Suppressor macrophage treated with lipopolysaccharide for 4 hours (primary cell): ENCODE measurements at places on chromosomes 11 and 22.

DNA sequence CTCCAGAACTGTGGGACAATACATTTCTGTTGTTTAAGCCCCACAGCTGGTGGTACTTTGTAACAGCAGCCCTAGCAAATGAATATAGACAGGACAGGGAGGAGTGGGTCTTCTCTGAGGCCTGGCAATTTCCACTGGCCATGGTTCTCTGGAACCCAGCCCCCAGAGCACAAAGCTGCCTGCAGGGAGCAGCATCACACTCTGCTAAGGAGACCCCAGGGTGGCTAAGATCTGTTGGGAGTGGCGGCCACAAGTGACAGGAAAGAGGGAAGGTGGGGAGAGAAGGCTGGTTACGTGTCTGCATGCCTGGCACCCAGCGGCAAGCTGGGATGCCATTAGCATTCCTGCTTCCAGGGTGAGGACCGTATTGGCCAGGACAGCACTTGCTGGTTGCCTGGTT, 211.9 kb downstream of the ST3GAL4 start:
- no peak for DNase-seq

- no peak for DNase-seq
Measured at GRCh38 chr11:1622086-1622485, at the start of gene KRTAP5-4. TSS of gene KRTAP5-4 (minus strand) at chr11:1622138. CDS start at chr11:1622093, 45 bp downstream.

GRCh38 chr11:128936606-128937251, 5.9 kb downstream of the TP53AIP1 start:
- DNase-seq, result no peak

GRCh38 chr11:43934601-43935423, 7.6 kb upstream of the C11orf96 start:
- DNase-seq, result no peak

- peak; percentile 57 for DNase-seq
Measured at GRCh38 chr11:73542175-73542574, 55.7 kb downstream of the FAM168A start.

DNA sequence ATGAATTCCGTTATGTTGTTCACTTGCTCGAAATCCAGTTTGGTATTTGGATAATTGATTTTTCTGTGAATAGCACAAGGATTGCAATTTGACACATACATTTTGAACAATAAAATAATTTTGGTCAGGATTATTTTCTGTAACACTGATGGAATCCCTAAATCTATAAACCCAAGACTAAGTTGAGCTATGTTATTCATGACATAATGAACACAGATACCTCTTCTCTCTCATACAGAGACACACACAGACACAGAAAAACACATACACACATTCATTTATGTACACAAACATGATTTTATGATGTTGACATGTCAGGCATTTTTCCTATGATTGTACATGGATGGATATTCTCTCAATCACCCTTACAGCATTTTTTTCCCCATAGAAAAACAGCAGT, at the start of gene OR4C5:
Gene OR4C5, minus strand, starts transcription at position 101 of the 400 bp plus-strand sequence. Its CDS starts 0 bp downstream, at position 101.
- DNase-seq, result no peak

DNA sequence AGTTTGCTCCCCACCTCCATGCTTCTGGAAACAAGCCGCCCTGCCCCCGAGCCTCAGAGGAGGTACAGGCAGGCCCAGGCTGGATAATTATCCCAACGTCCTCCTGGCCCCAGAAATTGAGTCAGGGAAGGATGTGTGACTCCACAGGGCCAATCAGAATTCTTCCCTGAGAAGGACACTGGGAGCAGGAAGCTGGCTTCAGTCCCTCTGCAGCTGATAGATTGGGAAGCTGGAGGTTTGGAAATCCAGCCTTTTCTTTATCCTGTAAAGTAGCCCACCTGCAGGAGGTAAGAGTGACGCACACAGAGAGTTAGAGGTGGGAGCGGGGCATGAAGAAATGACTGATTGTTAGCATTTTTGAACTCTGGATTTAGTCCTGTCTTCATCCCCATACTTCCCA, 97.5 kb upstream of the CD82 start:
- no peak for DNase-seq

DNA sequence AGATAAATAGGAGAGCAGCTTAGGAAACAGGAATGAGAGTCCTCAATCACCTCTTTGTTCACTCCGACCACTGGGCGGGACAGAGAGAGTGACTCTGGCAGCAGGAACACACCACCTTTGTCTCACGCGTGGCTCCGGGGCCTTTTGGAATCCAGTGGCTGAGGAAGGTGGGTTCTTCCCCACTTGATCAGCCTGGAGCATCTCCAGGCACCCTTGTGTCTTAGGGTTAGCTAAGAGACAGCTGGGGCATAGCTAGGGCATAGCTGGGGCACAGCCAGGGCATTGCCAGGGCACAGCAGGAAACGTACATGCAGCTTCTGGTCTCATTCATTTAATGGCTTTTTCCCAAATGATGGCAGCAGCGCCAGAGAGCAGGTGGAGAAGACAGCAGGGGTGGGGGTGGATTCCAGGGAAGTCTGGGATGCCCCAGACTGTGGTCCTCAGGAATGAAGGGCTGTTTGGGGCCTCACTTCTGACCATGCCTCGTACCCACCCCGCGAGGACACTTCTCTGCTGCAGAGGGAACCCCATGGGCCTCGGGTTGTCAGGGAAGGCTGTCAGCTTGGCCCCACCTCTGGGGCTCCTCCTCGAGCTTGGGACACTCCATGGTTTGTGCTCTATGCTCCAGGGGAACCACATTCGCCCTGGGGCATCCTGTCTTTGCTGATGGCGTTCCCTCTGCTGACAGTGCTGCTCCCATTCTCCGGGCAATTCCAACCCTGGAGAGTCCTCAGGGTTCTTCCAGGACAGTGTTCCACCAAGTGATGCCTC, 30.4 kb upstream of the SHANK2 start:
- no peak for DNase-seq

- DNase-seq, result no peak
Measured at GRCh38 chr22:21457023-21457787, 10.0 kb upstream of the TMEM191C start.

DNA sequence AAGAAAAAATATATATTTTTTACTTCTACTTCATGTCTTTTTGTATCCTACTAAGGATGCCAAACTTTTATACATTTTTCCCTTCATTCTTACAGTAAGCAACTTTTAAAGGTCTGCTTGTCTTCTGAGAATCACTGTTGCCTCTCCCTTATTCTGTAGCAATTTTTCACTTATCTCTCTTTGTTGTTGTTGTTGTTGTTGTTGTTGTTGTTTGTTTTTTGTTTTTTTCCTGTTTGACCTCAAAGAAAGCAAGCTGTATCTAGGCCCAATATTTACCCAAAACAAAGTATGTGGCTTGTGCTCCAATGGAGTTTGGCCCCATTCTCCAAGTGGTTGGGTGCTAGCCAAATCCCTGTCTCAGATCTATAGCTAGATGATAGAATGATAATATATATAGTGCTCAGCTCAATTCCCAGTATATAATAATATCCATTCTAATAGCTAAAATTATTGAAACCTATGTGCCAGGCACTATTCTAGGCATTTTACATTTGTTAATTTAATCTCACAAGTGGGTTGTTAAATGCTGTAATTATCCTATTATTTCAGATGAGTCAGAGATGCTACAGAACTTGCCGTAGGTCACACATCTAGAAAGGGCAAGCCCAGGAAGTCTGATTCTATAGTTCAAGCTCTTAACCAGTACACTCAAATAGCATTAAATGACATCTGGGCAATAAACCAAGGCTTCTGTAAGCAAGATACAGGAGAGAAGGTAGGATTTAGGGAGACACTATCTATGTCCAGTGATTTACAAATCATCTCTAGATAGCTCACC, 205.1 kb upstream of the PITPNB start:
- no peak for DNase-seq

DNA sequence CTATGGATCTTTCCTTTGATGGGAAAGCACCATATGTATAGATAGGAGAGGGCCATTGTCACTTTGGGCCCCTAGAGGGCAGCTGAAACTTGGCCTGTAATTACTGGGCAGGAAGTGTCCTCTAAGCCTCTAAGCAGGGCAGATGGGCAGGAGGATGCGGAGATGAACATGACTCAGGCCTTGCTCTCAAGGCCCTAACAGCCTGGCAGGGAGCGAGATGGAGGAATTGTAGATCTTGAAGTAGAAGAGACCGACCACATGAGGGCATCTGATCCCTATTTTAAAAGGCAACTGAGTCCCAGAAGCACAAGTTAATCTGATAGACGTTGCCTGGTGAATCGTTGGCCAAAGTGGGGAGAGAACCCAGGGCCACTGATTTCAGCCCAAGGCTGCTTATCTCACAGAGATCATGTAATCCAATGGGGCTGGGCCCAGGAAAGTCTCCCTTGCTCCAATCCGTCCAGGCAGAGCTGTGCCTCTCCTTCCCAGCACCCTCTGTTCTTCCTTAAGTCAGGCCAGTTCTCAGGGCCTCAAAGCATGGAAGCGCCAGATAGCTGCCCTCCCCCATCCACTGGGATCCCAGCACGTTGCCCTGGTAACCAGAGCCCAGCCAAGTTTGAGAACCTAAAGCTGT, 2.5 kb upstream of the SEPTIN3 start:
- DNase-seq, result peak; percentile 88

- DNase-seq, result no peak
Measured at GRCh38 chr11:76162336-76163288, 43.7 kb downstream of the WNT11 start.

DNA sequence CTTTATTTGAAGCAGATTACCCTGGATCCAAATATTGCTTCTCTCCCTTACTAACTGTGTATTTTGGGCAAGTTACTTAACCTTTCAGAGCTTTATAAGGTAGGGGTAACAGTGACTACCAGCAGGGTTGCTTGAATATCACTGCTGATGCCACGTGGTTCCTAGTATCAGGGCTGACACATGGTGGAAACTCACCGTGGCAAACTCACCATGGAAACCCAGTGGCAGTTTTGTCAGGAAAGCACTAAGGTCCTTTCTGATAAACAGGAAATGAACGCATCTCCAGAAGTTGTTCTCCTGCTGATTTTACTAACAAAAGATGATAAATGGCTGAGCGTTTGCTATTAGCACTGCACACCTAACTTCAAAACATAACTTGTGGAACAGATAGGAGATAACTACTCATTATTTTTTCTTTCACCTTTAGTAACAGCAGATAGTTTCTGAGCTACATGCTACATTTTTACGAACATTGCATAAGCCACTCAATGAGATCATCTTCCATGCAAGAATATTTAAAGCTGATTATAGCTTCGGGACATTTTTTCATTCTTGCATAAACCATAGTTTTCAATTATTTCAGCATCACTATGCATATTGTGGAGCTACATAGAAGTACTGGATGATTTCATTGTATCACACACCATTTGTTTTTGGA, 59.7 kb upstream of the RAG2 start:
- no peak for DNase-seq

DNA sequence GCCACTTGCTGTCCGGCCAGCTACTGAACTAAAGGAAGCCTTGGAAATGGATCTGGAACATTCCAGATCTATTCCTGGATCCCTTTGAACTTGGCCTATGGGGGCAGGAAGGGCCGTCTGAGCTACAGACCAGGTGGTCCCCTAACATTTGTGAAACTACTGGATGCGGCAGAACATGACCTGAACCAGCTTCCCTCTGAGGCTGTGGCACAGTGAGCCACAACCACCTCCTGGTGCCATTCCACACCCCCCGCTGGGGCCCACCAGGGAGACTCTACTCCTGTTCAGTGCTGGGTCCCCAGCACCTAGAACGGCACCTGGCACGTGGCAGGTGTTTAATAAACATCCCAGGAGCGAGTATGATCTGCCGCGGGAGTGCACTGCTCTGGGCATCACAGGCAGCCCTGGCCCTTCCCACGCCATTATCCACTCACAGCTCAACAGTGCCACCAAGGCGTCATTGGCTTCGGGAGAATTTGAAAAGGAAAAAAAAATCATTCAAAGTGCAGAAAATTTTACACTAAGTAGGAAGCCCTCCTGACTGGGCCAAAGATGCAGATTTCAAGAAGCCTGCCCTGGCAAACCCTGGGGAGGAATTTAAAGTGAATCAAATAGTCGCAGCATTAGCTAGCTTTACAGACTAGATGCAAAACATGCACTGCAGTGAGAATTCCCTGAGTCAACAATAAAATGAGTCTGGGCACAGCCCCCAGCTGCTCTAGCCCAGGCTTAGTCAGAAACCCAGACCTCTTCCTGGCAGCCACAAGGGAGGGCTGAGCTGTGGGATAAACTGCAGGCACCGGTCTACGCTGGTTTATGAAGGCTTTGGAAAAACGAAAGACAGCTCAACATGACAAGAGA, 14.3 kb upstream of the EFCAB6 start:
- DNase-seq, result peak; percentile 4

GRCh38 chr11:47436726-47437125, 10.5 kb upstream of the PSMC3 start:
- DNase-seq, result no peak

DNA sequence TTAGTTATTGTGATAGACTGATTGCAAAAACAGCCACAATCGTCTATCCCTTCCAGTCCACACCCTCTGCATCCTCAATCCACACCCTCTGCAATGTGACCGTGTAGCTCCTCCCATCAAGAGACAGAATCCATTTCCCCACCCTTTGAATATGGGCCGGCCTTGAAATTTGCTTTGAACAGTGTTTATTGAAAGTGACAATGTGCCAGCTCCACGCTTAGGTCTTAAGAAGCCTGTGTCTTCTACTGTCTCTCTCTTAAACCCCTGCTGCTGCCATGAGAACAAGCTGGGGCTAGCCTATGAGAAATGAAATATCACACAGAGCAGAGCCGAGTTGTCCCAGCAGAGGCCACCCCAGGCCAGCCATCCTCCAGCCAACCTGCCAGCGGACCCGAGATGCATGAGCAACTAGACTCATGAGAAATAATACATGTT, 22.3 kb upstream of the MICAL2 start:
- peak; percentile 19 for DNase-seq

GRCh38 chr22:39365492-39365780, 15.6 kb downstream of the SYNGR1 start:
- no peak for DNase-seq

- peak; percentile 73 for DNase-seq
Measured at GRCh38 chr11:12126344-12127019, 16.1 kb downstream of the MICAL2 start.

DNA sequence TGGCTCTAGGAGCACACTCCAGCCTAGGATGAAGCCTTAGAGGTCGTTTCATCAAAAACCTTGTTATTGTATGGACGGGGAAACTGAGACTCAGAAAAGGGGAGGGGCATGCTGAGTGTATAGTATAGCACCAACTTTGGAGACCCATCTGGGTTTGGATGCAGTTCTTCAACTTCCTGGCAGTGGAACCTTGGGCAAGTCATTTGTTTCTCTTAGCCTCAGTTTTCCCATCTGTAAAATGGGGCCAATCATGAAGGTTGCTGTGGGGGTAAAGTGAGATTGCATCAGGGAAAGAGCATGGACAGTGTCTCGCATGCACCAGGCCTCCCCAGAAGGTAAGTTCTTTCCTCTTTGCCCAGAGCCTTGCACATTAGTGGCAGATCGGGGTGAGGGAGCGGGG, 47.6 kb upstream of the RASD2 start:
- no peak for DNase-seq

GRCh38 chr11:79156031-79156430, 284.8 kb downstream of the TENM4 start:
- no peak for DNase-seq
